NCI-H510A treated with DMSO at 0.1 percent for 48 hours (cell line): ENCODE measurements at places on chromosomes 2 and 18.

DNA sequence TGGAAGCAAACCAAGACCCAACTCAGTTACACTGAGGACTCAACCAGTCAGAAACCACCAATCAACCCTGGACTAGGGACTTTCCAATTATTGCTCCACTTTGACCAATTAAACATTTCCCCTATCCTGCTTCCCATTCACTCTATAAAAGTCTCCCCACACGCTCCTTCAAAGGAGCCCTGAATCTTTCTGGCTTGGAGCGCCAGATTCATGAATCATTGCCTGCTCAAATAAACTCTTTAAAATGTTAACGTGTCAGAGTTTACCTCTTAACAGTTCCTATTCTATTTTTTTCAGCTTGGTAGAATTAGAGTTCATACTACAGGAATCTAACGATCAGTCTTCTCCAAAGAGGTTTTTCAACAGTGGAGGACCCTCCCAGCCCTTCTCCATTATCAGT lies 20.7 kb upstream of the SULT1C2 start:
- DNase-seq, result no peak

- no peak for DNase-seq
Observed at GRCh38 chr18:23194155-23194996, 59.1 kb downstream of the CABLES1 start.

DNA sequence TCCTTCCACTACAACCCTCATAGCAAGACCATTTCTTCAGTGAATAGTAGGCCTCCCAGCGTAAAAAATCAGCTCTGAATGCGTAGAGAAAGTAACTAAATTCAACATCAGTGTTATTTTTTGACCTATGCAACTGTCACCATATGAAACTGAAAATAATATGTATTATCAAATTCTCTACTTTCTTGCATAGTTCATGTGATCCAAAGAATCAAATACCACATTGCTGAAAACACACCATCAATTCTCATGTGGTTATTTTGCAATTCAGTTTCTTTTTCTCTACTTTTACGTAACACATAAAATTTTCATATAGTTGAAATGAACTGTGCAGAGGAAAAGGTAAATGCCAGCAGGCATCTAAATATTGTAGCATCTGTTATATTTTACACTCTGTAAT lies 208.5 kb upstream of the SPOPL start:
- DNase-seq, result no peak

GRCh38 chr2:238434846-238435751 lies 8.4 kb downstream of the ASB1 start:
- DNase-seq, result no peak

DNA sequence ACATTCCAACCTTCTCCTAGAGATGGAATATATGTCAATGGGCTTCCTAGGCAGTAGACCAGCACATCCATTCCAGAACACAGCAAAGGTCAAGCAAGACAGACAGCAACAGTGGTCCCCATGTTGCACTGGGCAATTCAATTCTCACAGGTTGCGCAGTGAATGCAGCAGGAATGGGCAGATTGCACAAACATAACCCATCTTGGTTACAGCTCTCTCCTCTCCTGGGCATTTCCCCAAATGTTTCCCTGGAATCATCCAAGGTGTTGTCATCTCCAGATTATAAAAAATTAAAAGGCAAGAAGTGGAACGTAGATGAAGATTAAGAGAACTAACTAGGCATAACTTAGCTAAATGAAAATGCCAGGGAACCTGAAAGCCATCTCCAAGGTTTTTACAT lies 265.8 kb upstream of the SLC14A2 start:
- DNase-seq, result no peak

- DNase-seq, result no peak
Observed at GRCh38 chr2:26556309-26557243, 78.7 kb upstream of the OTOF start.

GRCh38 chr2:3414133-3414860 lies 34.8 kb downstream of the TRAPPC12 start:
- no peak for DNase-seq

GRCh38 chr2:135066710-135067109 lies 14.6 kb downstream of the RAB3GAP1 start:
- no peak for DNase-seq

DNA sequence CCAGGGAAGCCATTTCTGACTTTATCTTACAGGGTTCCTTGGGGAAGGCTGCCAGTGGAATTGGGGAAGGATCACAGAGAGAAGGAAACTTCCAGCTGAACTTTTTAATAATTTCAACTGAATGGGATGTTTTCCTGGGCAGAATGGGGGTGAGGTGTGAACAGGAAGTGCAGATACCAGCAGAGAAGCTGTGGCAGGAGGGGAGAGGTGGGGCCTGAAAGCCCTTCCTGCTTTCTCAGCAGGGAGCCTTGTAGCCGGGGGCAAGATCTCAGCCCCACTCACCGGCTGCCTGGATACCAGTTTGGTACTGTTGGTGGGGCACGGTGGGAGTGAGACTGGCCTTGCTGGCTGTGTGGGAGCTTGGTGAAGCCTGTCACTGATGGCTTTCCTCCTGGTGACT lies 170.5 kb downstream of the ZBTB7C start:
- no peak for DNase-seq

DNA sequence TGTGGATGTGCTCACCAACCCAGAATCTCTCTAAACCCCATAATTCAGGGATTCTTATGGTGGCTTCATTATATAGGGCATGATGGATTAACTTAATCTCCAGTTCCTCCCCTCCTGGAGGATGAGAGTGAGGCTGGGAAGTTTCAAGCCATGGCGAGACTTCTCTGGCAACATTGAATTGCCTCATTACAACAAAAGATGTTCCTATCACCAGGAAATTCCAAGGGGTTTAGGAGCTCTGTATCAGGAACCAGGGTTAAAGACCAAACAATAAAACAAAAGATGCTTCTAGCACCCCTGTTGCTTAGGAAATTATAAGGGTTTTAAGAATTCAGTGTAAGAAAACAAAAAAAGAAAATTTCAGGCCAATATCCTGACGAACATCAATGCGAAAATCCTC lies 100.1 kb downstream of the NAB1 start:
- DNase-seq, result no peak

DNA sequence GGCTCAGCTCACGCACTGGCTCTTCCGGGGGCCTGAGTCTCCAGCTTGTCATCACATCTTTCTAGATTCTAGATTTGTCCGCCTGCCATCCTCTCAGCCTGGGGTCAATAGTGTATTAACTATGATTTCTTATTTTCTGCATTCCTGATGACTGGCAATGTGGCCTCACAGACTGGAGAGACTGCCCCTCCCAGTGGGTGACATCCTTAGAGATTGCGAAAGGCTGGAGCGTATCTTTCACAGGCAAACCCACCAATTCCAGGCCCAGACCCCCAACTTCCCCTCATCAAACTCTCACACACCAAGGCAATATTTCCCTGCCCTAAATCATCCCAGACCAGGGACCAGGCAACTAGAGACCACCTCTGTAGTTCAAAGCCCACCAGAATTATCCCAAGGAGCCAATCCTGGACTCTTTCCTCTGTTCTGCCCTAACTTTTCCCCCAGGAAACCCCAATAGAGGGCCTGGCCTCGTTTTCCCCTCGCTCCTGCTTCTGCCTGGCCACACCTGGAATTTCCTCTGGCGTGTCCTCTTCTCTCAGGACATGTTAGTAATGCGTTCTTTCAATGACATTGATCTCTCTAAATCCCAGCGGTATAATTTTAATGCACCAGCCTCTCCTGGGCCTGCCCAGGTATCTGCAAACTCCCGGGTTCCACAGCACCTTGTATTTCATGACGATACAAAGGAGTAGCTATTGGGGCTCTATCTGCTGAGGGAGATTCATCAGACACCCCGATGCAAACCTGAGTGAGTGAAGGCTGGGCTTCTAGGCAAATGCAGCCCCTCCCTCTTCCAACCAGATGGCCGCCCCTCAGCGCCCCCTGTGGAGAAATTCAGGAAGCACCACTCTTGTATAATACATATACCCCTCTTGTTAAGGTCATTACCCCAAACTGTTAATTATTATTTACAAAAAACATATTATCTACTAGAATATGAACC lies 2.4 kb upstream of the KCNF1 start:
- DNase-seq, result peak; percentile 85

- no peak for DNase-seq
Observed at GRCh38 chr2:63300835-63301234, 250.2 kb downstream of the OTX1 start.

DNA sequence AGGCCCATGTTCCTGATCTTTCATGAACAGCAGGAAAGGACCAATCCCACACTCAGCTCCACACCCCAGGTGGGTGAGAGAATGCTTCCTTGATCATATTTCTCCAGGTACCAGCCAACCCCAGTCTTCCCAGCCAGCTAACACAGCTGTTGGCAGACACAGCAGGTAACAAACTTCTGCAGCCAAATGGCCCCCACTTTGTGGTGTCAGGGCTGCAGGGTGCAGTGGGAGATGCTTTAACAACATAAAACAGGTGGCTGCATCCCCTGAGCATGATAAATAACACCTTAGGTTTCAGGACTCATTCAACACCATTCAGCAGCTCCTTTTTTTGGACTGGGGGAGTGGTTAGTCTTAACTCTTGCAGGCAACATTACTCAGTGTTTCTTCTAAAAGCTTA lies 76.7 kb upstream of the ACAA2 start:
- DNase-seq, result no peak

DNA sequence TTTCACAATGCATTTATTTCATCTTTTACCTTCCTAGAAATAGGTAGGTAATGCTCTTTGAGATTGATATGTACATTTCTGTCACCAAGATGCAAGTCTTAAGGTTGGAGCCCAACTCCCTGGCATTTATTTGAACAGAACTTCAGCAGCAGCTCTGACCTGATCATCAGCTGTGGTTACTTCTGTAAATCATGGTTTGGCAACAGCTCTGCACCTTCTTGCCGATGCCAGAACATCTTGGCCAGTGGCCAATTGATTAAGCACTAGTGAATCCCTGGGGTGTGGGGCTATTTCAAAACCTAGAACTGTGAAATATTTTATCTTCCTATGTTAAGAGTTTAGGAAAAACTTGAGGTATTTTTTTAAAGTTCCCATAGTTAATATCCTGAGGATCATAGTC lies 124.8 kb upstream of the NYAP2 start:
- peak; percentile 11 for DNase-seq

DNA sequence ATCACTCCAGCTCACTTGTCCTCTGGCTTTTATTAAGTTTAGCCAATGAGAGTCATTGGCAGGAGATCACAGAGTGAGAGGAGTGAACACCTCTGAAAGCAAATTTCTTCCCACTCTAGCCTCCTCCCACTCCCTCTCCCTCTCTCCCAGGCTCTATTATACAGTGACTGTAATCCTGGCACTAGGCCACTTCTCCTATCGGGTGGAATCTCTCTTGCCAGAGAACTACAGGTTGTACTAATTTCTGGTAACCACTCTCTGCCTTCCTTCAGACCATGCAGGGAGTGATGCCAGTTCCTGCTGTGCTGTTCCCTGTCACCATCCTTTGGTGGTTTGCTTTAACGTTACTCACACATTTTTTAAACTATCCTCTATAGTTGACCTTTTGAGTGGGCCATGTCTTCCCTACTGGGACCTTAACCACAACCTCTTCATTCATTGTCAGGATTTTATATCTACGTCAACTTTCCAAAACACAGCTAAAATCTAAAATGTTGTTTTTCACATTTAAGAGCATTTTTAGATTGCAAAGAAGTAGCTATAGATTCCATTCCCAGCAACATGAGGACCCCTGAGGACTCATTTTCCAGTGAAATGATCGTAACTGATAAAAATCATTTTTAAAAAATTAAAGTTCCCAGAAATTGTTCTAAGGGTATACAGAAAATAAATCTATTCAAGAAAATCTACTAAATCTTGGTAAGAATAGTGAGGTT lies 217.1 kb downstream of the MREG start:
- DNase-seq, result no peak

GRCh38 chr2:240494194-240494793 lies 58.8 kb downstream of the GPC1 start:
- DNase-seq, result no peak

DNA sequence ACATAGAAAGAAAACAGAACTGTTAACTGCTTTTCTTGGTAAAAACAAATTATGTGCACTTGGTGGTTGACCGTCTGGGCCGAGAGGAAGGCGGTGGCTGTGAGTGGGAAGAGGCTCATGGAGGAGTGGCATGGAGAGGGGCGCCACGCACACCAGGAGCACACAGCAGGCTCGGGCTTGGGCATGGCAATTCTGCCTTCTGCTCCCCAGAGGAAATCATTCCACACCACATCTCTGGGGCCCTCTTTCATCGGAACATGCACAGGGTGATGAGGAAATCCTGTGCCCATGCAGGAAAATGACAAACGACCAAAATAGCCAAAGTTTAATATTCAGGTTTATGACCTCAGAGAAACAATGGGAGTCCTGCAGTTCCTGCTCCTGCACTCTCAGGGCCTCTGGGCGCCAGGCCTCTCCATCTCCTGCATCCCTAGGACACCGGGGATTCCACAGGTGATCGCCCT lies 26.4 kb downstream of the WDFY1 start:
- DNase-seq, result no peak

DNA sequence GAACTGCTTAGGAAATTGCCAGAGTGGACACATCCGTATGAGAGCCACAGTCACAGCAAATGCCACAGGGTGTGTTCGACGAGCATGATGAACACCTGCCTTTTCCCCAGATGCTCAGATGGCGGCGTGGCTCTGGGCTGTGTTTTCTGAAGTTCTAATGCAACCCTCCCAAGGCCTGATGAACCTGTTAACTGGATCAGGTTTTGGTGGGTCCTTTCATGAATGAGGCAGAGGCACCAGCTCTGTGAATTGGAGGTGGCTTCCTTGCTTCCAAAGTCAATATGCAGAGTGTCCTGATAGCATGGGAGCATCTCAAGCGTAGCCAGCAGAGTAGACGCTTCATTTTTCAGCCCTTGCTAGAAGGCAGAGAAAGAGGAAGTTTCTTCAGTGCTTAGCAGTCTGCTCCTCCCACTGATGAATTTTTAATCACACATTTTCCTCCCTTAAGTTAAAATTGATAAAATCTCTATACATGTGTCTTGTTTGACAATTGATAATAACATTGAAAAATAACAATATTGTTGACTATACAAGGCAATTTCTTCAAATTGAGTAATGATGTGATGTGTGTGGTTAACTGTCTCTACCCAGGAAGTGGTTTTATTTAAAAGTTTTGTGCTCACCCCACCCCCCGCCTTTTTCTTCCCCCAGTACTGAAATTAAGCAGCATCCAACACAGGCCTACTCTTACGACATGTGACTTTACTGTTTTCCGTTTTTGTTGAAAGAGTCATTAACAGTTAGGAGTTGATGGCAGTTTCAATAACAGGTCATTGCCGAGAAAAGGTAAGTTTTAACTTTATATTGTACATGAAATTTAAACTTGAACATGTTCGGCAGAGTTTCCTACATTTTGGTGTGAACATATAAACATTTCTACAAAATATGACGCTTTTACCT lies at the start of gene ARHGAP15:
Gene ARHGAP15 (plus strand): TSS at position 739 of the 900 bp plus-strand sequence.
- no peak for DNase-seq

GRCh38 chr18:58529714-58530354 lies 99.1 kb downstream of the ALPK2 start:
- DNase-seq, result peak; percentile 75

DNA sequence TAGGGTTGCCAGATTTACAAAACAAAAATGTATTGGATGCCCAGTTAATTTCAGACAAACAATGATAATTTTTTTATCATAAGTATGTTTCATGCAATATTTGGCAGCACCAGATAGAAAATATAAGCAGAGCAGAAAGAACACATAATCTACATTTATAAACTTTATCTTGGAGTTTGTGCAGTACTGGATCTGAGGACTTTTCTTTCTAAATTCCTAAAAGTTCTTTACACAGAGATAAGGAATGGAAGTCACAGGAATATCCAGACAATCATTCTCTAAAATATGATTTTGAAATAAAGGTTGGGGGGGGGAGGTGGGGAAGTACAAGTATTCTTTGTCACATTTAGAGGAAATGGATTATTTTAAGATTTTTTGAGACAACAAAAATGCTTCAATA lies 28.8 kb upstream of the MC4R start:
- no peak for DNase-seq
